Activated naive CD4-positive, alpha-beta T cell treated with anti-CD3 and anti-CD28 coated beads for 36 hours (primary cell): ENCODE measurements at places on chromosomes 2 and 18. TPM values are rescaled to one million over a fixed set of nuclear protein-coding genes. Genes with fewer than 3 reads are reported as not detected.
A peak's percentile ranks its signal among the peaks of the same experiment; 100 is the strongest.

Gene NRP2
- total RNA-seq = 2.8 TPM

DNA sequence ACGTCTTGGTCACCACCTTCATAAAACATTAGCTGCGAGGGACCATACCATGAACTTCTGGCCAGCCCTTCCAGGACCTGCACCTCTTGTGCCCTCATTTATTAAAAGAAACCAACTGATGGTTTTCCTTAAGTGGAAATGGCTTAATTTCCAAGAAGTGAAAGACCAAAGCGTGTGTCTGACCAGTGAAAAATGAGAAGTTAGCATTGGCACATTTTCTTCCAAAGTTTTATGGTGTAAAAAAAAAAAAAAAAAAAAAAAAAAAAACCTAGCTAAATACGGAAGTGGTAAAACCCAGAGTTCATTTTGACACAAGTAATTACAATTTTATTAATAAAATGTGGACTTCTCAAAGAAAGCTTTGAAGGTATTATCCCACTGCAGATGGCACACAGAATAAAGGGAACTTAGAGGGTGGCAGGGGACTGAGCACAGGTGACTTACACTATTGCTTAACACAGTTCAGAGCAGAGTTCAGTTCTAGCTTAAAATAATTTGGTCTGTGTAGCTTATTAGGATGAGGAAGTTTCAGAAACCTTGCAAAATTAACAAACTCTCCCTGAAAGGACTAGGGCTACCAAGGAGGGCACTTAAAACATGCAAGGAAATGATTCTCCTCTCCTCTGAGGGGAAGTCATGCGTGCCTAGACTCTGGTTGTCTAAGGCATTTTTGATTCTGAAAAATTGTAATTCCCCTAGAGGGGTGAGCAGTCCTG is 42.2 kb upstream of the EPG5 start:
- no peak overlapping the region for H3K4me3 ChIP-seq
- H3K27me3 ChIP-seq = no peaks in the 10 kb centered on the region
- H3K36me3 ChIP-seq = peaks cover 8% of the 10 kb centered on the region
- no peak for DNase-seq

DNA sequence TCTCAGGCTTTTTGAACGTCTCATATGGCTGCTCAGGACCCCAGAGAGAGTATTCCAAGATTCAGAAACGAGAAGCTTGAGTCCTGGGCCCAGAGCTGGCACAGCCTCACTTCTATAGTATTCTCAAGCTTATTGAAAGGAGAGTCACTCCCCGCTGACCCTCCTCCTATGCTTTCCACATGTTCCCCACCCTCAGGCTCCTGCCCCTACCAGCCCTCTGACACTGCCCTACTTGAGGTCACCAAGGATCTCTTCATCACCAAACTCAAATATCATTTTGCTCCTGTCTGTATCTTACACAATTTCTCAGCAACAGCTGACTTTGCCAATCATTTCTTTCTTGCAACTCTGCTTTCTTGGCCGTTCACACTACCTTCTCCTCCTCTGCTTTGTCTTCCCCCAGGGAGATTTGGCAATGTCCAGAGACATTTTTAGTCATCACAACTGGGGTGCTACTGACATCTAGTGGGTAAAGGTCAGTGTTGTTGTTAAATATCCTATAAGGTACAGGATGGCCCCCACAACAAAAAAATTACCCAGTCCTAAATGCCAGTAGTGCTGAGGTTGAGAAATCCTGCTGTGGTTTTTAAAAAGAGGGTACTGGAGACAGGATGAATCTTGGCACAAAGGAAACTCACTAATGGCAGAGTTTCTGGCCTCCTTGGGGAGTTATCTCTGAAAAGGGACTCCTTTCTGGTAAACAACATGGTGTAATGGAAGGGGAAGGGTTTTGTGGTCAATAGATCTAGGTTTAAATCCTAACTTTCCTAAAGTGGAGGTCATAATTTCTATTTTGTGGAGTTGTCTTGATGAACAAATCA is 26.9 kb upstream of the INSIG2 start:
- no peaks in the 10 kb centered on the region for H3K36me3 ChIP-seq
- DNase-seq = no peak
- peaks cover 25% of the 10 kb centered on the region for H3K27me3 ChIP-seq
- H3K4me3 ChIP-seq = no peak overlapping the region

- no peak overlapping the region for H3K4me3 ChIP-seq
- peaks cover 1% of the 10 kb centered on the region for H3K36me3 ChIP-seq
- peaks cover 32% of the 10 kb centered on the region for H3K27me3 ChIP-seq
- H3K27ac ChIP-seq = no peak overlapping the region
- H3K4me1 ChIP-seq = peaks cover 12% of the 10 kb centered on the region
- DNase-seq = peak; percentile 32
These were observed 251.8 kb downstream of the LPIN1 start for GRCh38 chr2:11998218-11998617.
